ENCODE measurements at places on chromosomes 7 and 10.

- peak; percentile 43 for DNase-seq
- peaks cover 24% of the 10 kb centered on the region for H3K4me1 ChIP-seq
- H3K36me3 ChIP-seq, result peaks cover 62% of the 10 kb centered on the region
These were observed 11.7 kb downstream of the CASP2 start for GRCh38 chr7:143299840-143300239.

- H3K4me3 ChIP-seq, result no peak overlapping the region
- no peak overlapping the region for H3K27ac ChIP-seq
- DNase-seq, result peak; percentile 25
These were observed 143.1 kb upstream of the STK17A start for GRCh38 chr7:43439631-43440401.

GRCh38 chr10:27826369-27826768 is 80.8 kb upstream of the MKX start:
- no peak for DNase-seq
- H3K36me3 ChIP-seq, result no peaks in the 10 kb centered on the region
- no peaks in the 10 kb centered on the region for H3K4me1 ChIP-seq
- peaks cover 9% of the 10 kb centered on the region for H3K27me3 ChIP-seq
- H3K27ac ChIP-seq, result no peak overlapping the region

DNA sequence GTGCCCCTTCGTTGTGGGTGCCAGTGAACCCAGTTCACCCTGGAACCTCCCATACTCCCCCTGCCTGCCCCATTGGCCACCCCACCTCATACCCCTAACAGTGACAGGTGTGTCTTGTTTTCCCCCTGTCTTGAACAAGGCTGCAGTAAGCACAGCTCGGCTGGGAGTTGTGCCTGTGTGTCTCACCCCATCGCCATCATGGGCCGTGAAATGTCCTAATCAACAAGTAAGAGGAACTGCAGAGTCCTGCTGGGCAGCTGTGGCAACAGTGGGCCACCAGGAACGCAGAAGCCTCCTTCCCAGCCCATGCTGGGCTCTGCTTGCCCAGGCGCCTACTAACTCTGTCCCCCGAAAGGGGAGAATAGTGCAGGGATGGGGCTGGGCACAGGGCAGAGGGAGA is 91.6 kb downstream of the C10orf105 start:
- H3K4me1 ChIP-seq, result no peaks in the 10 kb centered on the region
- no peaks in the 10 kb centered on the region for H3K36me3 ChIP-seq
- peaks cover 23% of the 10 kb centered on the region for H3K27me3 ChIP-seq
- no peak overlapping the region for H3K4me3 ChIP-seq
- DNase-seq, result no peak
- H3K27ac ChIP-seq, result no peak overlapping the region

DNA sequence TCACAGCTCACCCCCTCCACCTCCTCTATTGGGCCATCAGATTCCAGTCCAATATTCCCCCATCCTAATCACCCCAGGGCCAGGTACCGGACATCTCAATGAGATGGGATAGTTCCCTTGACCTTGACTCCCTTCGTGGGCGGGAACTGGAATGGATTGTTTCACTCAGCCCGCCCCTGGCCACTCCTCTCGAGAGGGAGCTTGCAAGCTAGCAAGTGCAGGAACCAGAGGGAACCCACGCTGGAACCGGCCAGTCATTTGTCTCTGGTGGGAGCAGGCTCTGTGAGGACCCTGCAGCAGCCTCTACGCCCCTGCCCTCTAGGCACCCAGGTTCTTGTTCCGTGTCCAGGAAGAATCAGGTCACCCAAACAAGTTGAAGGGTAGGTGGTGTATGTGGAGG is 11.0 kb upstream of the RADIL start:
- H3K27me3 ChIP-seq, result peaks cover 7% of the 10 kb centered on the region
- DNase-seq, result no peak
- H3K4me1 ChIP-seq, result no peaks in the 10 kb centered on the region
- H3K36me3 ChIP-seq, result no peaks in the 10 kb centered on the region

GRCh38 chr7:74412603-74413002 is 41.1 kb upstream of the GTF2IRD1 start:
- peaks cover 2% of the 10 kb centered on the region for H3K36me3 ChIP-seq
- H3K27ac ChIP-seq, result no peak overlapping the region
- no peaks in the 10 kb centered on the region for H3K27me3 ChIP-seq
- DNase-seq, result no peak

DNA sequence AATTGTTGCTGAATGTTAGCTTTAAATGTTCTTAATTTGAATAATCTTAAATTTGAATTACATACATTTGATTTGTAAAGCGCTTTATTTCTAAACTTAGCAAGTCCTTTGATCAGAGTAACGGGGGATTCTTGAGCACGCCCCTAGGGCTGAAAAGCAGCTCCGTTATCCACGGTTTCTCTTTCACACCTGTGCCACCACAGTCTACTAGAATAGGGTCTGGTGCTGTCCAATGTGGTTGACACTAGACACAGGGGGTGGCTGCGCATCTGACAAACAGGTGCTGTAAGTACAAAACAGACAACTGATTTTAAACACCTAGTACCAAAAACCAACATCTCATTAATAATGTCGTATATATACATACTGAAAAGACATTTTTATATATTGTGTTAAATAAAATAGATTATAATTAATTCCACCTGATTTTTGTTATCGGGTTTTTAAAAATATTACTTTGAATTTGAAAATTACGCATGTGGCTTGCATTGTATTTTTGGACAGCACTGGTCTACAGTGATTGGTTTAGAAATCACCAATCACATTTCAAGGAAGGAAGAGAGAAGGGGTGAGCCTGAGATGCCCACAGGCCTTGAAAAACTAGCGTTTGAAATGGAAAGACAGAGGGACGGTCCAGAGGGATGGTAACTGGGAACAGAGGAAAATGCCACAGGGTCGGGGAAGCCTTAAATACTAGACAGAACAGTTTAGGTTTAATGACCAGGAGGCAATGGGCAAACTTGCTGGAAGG is 7.3 kb downstream of the SEPHS1 start:
- no peak overlapping the region for H3K27ac ChIP-seq
- peaks cover 5% of the 10 kb centered on the region for H3K36me3 ChIP-seq
- peak overlapping the region; percentile 43 for H3K4me3 ChIP-seq
- peak; percentile 50 for DNase-seq
- H3K27me3 ChIP-seq, result no peaks in the 10 kb centered on the region
- H3K4me1 ChIP-seq, result peaks cover 17% of the 10 kb centered on the region

GRCh38 chr7:41134300-41135255 is 568.3 kb downstream of the INHBA start:
- no peaks in the 10 kb centered on the region for H3K27me3 ChIP-seq
- no peaks in the 10 kb centered on the region for H3K36me3 ChIP-seq
- DNase-seq, result no peak
- no peaks in the 10 kb centered on the region for H3K4me1 ChIP-seq

DNA sequence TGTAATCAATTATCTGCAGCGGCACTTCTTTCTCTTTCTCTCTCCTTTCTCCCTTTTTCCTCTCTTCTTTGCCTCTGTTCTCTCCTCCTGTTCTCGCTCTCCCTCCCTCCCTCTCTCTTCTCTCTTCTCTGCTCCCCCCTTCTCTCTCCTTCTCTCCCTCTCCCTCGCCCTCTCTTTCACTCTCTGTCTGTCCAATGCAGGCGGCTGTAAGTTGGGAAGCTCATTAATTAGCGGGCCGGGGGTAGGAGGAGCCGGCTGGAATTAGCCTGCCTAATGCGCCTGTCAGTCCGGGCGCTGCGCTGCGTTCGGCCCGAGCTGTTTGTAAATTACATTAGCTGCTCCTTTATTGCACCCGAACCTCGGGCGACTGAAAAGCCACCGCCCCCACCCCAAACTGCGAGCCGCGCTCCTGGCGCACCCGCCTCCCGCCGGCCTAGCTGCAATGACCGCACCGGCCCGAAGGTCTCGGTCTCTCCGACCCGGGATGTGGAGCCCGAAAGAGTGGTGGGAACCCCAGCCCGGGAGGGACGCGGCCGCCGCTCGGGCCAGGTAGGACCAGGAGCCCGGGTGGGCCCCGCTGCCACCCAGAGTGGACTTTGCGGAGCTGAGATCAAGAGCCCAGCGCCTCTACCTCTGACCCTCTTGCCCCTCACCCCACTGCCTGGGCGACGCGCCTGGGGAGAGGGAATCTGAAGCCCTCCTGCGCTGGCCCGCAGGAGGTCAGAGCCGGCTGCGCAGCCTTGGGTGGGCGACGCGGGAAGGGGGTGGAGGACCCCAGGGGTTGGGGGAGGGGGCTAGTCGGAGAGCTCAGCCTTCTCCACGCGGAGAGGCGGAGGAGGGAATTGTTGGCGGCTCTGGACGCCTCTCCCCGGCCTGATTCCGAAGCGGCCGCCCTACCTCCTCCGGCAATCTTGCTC is at the start of gene LBX1:
TSS of gene LBX1 (minus strand) at position 198 of the 917 bp plus-strand sequence. CDS start 648 bp downstream, outside the sequence.
- H3K27me3 ChIP-seq, result peaks cover 97% of the 10 kb centered on the region
- peak within 1 kb of the TSS; percentile 76 for H3K4me3 ChIP-seq
- H3K27ac ChIP-seq, result no peak within 1 kb of the TSS

DNA sequence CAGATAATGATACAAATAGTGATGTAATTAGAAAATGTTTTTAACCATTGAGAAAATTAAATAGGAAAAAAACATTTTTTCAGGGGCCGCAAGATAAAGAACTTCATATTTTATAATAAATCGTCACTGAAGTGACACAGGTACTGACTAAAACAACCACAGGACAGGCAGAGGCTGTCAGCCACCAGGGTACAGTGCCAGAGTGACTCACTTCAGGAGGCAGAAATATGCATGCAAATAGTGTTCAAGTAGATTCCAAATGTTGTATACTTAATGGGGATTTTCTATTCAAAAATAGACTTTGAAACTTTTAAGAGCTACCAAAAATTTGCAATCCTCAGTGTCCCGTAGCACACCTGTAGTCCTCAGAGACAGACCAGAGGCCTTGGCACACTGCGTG is 68.6 kb downstream of the FRMPD2 start:
- no peak overlapping the region for H3K4me3 ChIP-seq
- peaks cover 2% of the 10 kb centered on the region for H3K36me3 ChIP-seq
- H3K4me1 ChIP-seq, result no peaks in the 10 kb centered on the region
- H3K27me3 ChIP-seq, result peaks cover 45% of the 10 kb centered on the region

GRCh38 chr7:100093925-100094486 is 5.2 kb downstream of the COPS6 start:
- no peak for DNase-seq
- no peak overlapping the region for H3K4me3 ChIP-seq
- peaks cover 67% of the 10 kb centered on the region for H3K36me3 ChIP-seq

GRCh38 chr10:132275426-132276178 is 32.1 kb downstream of the STK32C start:
- peaks cover 4% of the 10 kb centered on the region for H3K36me3 ChIP-seq
- no peak overlapping the region for H3K27ac ChIP-seq
- H3K4me1 ChIP-seq, result peaks cover 9% of the 10 kb centered on the region
- no peaks in the 10 kb centered on the region for H3K27me3 ChIP-seq

DNA sequence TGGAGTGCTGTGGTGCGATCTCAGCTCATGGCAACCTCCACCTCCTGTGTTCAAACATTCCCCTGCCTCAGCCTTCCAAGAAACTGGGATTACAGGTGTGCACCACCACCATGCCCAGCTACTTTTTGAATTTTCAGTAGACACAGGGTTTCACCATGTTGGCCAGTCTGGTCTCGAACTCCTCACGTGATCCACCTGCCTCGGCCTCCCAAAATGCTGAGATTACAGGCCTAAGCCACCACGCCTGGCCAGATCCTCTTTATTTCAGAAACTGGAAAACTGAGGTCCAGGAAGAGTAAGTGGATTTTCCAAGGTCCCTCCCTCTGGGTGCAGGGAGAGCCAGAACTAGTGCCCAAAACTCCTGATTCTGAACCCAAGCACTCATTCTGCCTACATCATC is 413.1 kb upstream of the AUTS2 start:
- no peak overlapping the region for H3K4me3 ChIP-seq
- no peaks in the 10 kb centered on the region for H3K27me3 ChIP-seq
- H3K27ac ChIP-seq, result no peak overlapping the region
- DNase-seq, result no peak

GRCh38 chr10:33142295-33142694 is 184.3 kb upstream of the ITGB1 start:
- H3K27me3 ChIP-seq, result no peaks in the 10 kb centered on the region
- DNase-seq, result no peak
- peaks cover 44% of the 10 kb centered on the region for H3K4me1 ChIP-seq
- no peak overlapping the region for H3K27ac ChIP-seq

GRCh38 chr7:106153891-106154449 is 41.9 kb upstream of the SYPL1 start:
- peaks cover 5% of the 10 kb centered on the region for H3K4me1 ChIP-seq
- H3K27ac ChIP-seq, result no peak overlapping the region
- DNase-seq, result peak; percentile 59
- H3K27me3 ChIP-seq, result peaks cover 48% of the 10 kb centered on the region
- no peak overlapping the region for H3K4me3 ChIP-seq

- H3K27me3 ChIP-seq, result no peaks in the 10 kb centered on the region
- H3K27ac ChIP-seq, result no peak overlapping the region
- no peak overlapping the region for H3K4me3 ChIP-seq
- H3K4me1 ChIP-seq, result no peaks in the 10 kb centered on the region
These were observed 114.8 kb downstream of the SPAG6 start for GRCh38 chr10:22460101-22460500.

GRCh38 chr7:50214126-50214670 is 90.3 kb upstream of the IKZF1 start:
- H3K4me3 ChIP-seq, result peak overlapping the region; percentile 24
- H3K36me3 ChIP-seq, result peaks cover 2% of the 10 kb centered on the region
- no peaks in the 10 kb centered on the region for H3K27me3 ChIP-seq
- H3K27ac ChIP-seq, result peak overlapping the region; percentile 8

GRCh38 chr7:93720106-93720505 is 145.6 kb upstream of the CALCR start:
- no peak for DNase-seq
- H3K36me3 ChIP-seq, result no peaks in the 10 kb centered on the region
- H3K27ac ChIP-seq, result no peak overlapping the region
- no peaks in the 10 kb centered on the region for H3K27me3 ChIP-seq
- no peaks in the 10 kb centered on the region for H3K4me1 ChIP-seq
- no peak overlapping the region for H3K4me3 ChIP-seq

GRCh38 chr10:123213192-123213591 is 59.0 kb downstream of the BUB3 start:
- H3K27ac ChIP-seq, result no peak overlapping the region
- H3K36me3 ChIP-seq, result peaks cover 2% of the 10 kb centered on the region
- H3K4me3 ChIP-seq, result no peak overlapping the region
- no peak for DNase-seq
- H3K4me1 ChIP-seq, result no peaks in the 10 kb centered on the region

- H3K4me1 ChIP-seq, result peaks cover 6% of the 10 kb centered on the region
- H3K27ac ChIP-seq, result no peak overlapping the region
- H3K4me3 ChIP-seq, result no peak overlapping the region
- H3K27me3 ChIP-seq, result peaks cover 78% of the 10 kb centered on the region
- H3K36me3 ChIP-seq, result no peaks in the 10 kb centered on the region
These were observed 19.5 kb upstream of the RHEB start for GRCh38 chr7:151539088-151539671.

- H3K4me3 ChIP-seq, result no peak overlapping the region
- no peak overlapping the region for H3K27ac ChIP-seq
- peaks cover 46% of the 10 kb centered on the region for H3K36me3 ChIP-seq
These were observed 6.1 kb downstream of the ECD start for GRCh38 chr10:73161662-73162061.

- H3K4me3 ChIP-seq, result no peak overlapping the region
- no peak overlapping the region for H3K27ac ChIP-seq
- no peaks in the 10 kb centered on the region for H3K4me1 ChIP-seq
- H3K27me3 ChIP-seq, result peaks cover 55% of the 10 kb centered on the region
- no peak for DNase-seq
These were observed 41.1 kb downstream of the CAV1 start for GRCh38 chr7:116565981-116566380.

GRCh38 chr7:75739796-75740672 is 1.3 kb upstream of the HIP1 start:
- H3K27ac ChIP-seq, result peak overlapping the region; percentile 92
- peaks cover 4% of the 10 kb centered on the region for H3K36me3 ChIP-seq

- no peak for DNase-seq
- H3K4me1 ChIP-seq, result no peaks in the 10 kb centered on the region
- no peak overlapping the region for H3K27ac ChIP-seq
These were observed 130.0 kb upstream of the BTBD16 start for GRCh38 chr10:122140941-122141623.
